RKO (cell line): ENCODE measurements at places on chromosomes 4 and X.
A peak's percentile ranks its signal among the peaks of the same experiment; 100 is the strongest.

DNA sequence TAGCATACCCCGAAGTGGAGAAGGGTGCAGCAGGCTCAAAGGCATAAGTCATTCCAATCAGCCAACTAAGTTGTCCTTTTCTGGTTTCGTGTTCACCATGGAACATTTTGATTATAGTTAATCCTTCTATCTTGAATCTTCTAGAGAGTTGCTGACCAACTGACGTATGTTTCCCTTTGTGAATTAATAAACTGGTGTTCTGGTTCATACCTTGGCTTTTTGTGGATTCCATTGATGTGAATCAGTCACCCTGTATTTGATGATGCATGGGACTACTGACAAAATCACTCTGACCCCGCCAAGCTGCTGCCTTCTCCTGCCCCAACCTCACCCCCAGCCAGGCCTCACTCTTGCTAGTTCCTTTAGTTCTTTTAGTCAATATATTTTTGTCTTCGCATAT lies 32.7 kb downstream of the F9 start:
- no peak for DNase-seq

DNA sequence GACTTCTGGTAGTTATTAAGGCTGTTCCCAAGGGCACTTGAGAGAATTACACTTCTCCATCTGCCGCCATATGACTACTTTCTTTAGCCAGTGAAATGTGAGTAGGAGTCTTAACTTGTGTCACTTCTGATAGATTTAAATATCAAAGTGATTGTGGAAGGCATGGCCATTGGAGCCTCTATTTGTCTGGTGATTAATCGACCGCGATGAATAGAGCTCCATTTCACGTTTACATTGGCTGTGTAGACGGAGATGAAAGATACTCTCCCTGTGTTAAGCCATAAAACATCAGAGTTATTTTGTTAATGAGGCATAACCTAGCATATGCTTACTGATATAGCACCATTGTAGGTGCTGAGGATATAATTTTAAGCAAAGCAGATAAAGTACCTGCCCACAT lies 852.4 kb downstream of the CCSER1 start:
- no peak for DNase-seq

DNA sequence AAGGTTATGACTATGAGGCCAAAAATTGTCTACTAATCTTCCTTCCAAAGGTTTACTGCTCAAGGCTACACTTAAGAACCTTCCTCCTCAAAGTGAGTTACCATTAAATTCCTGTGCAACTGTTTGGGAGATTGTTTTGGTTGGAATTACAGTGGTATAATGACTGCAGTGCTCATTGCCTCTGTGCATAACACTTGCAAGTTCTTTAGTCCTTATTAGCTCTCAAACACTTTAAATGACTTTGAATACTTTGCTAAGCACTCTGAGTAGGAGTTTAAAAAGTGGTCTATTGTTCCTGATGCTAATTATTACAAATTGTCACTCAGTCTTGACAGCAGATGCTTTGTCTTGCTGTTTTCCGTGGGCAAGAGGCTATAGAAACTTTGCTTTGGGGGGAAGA lies 422.8 kb upstream of the PABPC4L start:
- DNase-seq = no peak

GRCh38 chrX:2608638-2609430 lies 82.3 kb upstream of the CD99 start:
- DNase-seq = peak; percentile 78
